ENCODE measurements at places on chromosomes 4 and X.

DNA sequence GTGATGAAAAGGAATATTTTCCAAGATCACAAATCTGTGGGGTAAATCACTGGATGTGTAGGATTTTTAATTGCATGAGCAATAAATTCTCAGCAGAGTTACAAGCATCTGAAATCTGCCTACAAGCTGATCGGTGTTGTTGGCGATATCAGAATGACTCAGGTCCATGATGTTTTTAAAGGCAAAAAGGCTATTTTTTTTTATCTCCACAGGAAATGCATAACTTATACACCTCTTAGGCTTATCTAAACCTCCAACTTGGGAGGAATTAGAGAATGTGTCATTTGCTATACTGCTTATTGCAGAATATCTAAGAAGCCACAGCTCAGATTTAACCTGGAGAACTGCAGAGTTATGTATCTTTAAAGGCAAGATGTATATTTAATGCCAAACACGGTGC lies 61.6 kb downstream of the KIT start:
- no peak for DNase-seq

- no peak for DNase-seq
Observed at GRCh38 chr4:54973784-54974183, 151.6 kb downstream of the KDR start.

- DNase-seq, result no peak
Observed at GRCh38 chr4:89427782-89428181, 120.2 kb upstream of the GPRIN3 start.

GRCh38 chrX:68694435-68695205 lies 47.2 kb downstream of the STARD8 start:
- DNase-seq, result no peak

- no peak for DNase-seq
Observed at GRCh38 chr4:40357738-40358137, 22.6 kb downstream of the CHRNA9 start.

- peak; percentile 29 for DNase-seq
Observed at GRCh38 chr4:2105559-2105958, 46.4 kb downstream of the NAT8L start.

GRCh38 chr4:119490335-119490734 lies 138.3 kb downstream of the PDE5A start:
- DNase-seq, result peak; percentile 22

DNA sequence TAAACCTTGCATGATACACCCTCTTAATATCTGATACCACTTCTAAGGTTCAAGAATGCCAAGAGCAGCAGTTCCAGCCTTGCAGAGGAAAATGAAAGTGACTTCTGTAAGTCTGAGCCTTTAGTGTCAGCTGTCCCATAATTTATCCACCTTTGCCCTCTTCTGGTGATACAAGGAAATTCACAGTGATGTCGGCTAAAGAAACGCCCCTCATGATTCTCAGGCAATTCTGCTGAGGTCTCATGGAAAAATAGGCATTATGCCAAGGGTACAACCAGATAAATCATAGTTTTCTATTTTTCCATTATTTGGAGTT lies 172.2 kb upstream of the CXCL13 start:
- DNase-seq, result peak; percentile 43

- peak; percentile 24 for DNase-seq
Observed at GRCh38 chr4:167234316-167234881, at the start of gene SPOCK3. Gene SPOCK3 (minus strand): TSS chr4:167234494.

DNA sequence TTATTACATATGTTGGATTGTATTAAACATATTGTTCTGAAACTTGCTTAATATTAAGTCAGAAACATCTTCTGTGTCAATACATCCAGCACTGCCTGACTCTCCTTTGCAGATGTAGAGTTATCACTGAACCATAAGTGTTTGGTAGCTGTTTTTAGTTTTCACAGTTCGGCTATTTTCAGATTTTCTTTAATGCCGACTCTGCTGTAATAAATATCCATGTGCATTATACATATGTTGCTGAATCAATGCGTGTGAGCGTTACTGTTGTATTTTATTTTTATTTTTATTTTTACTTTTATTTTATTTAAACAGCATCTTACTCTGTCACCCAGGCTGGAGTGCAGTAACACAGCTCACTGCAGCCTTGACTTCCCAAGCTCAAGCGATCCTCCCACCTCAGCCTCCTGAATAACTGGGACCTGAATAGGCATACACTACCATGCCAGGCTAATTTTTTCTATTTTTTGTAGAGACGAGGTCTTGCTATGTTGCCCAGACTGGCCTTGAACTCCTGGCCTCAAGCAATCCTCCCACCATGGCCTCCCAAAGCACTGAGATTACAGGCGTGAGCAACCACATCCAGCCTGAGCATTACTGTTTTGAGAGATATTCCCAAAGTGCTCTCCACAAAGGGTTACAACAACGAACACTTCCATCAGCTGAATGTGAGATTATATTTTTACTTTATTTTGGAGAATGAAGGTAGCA lies 50.7 kb upstream of the NOCT start:
- no peak for DNase-seq

GRCh38 chr4:2647403-2648158 lies 108.6 kb downstream of the TNIP2 start:
- no peak for DNase-seq

- DNase-seq, result no peak
Observed at GRCh38 chrX:110163488-110163887, 154.4 kb downstream of the AMMECR1 start.

DNA sequence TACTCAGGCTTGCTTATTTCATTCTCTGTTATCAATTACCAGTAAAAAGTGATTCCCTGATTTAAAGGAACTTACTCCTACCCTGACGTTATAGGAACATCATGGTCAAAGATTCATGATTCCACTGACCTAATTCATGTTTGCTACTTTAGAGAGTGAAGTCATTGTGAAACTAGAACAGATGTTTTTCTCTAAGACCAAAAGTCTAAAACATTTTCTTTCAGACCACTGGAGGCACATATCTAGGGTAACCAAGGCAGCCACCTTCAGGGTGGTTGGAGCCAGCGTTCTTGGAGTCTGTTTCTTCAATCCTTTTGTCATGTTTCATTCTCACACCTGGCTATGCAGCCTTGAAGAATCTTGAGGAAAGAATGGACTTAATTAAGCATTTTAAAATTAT lies 77.8 kb downstream of the GALNTL6 start:
- no peak for DNase-seq

GRCh38 chr4:8245884-8246833 lies 23.4 kb upstream of the HTRA3 start:
- DNase-seq, result no peak

- DNase-seq, result no peak
Observed at GRCh38 chr4:76991161-76991660, 41.7 kb downstream of the SEPTIN11 start.

- DNase-seq, result no peak
Observed at GRCh38 chr4:157791236-157791635, 381.6 kb downstream of the GASK1B start.

- no peak for DNase-seq
Observed at GRCh38 chr4:112153211-112153791, 8.0 kb downstream of the FAM241A start.

- no peak for DNase-seq
Observed at GRCh38 chrX:10851809-10852208, 231.4 kb upstream of the MID1 start.

GRCh38 chr4:85368240-85368639 lies 106.7 kb upstream of the ARHGAP24 start:
- no peak for DNase-seq

DNA sequence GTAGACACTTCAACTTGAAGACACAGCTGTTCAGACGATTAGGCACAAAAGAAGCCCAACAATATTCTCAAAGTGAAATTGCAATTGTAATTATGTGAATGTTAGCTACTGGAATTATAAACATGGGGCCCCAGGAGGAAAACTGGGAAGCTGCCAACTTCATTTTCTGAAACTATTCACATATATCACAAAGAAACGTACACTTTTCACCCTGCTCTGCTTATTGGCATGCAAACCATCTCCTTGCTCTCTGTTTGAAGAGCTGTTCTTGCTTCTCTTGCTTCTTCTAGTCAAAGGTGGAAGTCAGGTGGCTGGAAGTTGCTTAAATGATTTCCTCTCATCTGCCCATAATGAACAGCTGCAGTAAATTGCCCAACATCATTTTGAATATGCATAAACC lies 320.1 kb downstream of the CFAP299 start:
- DNase-seq, result peak; percentile 36

DNA sequence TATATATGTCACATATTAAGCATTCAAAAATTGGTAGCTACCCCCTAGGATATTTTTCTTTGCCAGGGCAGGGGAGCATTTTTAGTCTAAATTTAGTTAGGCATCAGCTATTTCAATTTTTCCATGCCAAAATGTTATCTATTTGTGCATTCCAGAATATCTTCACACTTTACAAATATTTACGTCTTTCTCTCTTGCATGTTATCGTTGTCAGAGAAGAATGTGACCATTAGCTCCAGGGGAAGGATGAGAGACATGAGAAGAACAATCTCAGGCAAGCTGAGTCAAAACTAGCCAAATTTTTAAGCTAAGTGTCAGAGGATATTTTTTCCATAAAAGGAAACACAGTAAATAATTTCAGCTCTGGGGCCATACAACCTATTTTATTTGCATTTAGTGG lies 885.0 kb upstream of the EPHA5 start:
- DNase-seq, result peak; percentile 81

DNA sequence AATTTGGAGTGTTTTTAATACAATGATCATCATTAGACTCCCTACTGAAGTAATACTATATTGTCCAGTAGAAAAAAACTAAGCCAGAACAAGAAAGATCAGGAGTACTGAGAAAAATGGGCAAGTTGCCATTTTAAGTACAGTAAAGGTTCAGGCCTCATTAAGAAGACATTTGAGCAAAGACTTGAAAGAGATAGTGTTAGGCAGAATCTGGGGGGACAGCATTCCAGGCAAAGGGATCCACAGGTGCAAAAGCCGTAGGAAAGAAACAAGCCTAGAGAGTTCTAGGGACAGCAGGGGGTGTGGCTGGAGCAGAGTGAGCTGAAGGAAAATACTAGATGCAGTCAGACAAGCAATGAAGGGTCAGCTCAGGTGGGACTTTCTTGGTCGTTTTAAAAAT lies 58.1 kb upstream of the INTU start:
- no peak for DNase-seq

DNA sequence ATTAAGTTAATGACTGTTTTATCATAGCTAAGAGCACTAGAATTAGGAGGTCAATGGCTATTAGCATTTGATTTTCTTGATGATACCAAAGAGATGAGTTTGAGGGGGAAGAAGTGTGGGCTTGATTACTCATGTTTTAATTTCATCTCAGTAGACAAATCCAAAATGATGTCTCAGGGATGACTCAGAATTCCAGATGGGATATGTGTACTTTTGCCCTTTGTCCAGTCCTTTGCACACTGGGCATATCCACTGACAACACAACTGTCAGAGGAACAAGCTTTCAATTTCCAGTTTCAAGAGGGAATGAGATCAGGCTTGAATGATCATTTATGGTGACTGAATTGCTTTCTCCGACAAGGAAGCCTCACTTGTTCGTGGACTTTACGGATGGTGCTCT lies 325.3 kb upstream of the FTHL17 start:
- DNase-seq, result peak; percentile 66

- peak; percentile 32 for DNase-seq
Observed at GRCh38 chrX:97238632-97239031, 354.9 kb downstream of the RPA4 start.

DNA sequence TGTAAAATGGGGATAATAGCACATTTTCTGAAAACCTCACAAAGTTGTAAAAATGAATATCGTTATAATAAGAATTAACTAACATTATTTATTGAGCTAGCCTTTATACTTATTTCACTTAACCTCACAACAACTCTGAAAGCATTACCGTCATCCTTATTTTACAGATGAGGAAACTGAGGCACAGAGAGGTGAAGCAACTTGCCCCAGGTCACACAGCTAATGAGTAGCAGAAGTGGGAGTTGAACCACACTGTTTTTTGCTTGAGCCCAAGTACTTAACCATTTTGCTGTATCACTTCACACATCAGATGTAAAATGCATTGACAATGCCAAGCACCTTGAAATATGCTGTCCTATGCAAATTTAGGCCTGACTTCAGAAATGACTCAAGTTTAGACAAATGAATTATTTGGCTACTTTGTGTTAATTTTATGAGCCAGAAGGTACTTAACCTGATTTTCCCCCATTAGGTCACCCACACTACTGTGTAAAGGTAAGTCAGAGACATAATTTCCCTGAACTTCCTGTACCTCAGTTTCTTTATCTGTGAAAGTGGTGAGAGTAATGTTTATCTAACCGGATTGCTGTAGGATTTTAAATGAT lies 23.1 kb downstream of the CD40LG start:
- DNase-seq, result no peak

DNA sequence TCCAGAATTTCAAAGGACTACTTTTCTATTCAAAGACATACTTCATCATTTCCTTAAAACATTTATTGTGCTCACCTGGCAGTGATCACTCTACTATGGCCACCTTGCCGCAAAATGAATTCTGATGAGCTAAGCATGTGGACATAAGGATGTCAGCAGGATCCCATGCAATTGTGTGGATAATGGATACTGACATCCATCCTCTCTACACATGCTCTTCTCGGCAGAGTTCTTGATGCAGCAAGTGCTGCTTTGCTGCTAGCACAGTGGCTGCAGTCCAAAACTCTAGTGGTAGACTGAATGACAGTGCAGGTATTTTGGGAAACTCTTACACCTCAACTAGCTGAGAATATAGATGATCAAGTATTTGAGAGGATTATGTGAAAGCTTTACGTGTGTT lies 168.0 kb downstream of the BANK1 start:
- no peak for DNase-seq

- DNase-seq, result no peak
Observed at GRCh38 chr4:25821267-25821666, 41.5 kb downstream of the SEL1L3 start.

DNA sequence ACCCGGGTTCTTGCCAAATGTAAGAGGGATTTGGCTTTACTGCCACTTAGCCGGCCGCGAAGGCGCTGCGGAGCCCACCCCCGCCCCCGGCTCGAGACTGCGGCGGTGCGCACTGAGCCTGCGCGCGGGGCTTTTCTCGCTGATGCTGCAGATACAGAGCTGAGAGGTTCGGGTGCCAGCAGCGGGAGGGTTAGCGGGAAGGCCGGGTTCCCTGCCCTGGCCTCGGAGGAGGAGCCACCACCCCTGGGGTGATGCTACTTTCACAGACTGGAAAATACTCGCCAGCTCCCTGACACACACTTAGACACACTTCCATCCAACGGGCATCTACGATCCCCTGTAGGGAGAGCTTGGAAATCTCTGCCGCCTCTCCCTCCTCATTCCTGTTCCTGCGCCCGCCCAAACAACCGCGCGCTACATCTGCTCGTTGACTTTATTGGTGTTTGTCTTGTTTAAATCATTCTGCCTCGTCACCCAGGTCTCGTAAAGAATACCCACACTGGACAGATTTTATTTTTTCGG lies 2.1 kb upstream of the PCDH7 start:
- peak; percentile 52 for DNase-seq

DNA sequence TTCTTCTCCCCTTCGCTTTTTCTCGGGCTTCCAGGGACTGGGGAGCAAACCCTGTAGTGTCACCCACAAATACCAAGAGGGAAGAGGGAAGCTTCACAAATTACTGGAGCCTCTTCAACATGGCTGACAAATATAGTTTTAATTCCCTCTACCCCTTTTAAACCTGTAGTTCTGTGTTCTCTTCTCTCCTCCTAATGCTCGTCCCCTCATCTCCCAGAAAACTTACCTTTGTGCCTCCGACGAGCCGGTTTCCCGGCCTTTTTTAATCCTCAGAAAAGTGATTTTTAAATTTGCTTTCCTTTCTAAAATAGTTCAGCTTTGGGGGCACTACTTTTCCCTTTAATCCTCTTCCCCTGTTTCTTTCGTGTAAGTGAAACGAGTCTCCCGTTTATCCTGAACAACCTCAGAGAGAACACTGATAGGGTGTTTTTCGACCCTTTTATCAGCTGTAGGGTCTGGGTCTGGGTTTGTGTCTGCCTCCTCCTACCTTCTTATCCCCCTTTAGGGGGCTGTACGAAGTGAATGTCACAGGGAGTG lies 408 bp downstream of the TET2 start:
- DNase-seq, result no peak
